ENCODE measurements at places on chromosomes 16 and 17.

DNA sequence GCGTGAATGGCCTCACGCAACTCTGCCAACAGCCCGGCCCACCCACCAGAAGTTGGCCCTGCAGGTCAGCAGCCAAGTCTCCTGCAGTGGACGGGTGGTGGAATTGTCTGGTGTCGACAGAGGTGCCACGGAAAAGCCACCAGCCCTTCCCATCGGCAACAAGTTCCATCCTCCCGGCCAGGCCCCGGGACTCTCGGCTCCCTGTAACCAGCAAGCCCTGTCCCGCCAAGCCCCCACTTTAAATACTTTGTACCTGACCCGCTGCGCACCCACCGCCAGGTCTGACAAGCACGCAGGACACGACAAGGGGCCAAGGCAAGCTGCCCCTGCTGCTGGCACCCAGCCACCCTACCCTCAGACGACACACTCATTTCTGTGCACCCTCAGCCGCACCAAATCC is 100.8 kb downstream of the RBFOX3 start:
- H3K4me1 ChIP-seq: no peaks in the 10 kb centered on the region
- peaks cover 8% of the 10 kb centered on the region for H3K27me3 ChIP-seq
- ATAC-seq: no peak
- no peak overlapping the region for H3K4me3 ChIP-seq
- H3K36me3 ChIP-seq: no peaks in the 10 kb centered on the region

DNA sequence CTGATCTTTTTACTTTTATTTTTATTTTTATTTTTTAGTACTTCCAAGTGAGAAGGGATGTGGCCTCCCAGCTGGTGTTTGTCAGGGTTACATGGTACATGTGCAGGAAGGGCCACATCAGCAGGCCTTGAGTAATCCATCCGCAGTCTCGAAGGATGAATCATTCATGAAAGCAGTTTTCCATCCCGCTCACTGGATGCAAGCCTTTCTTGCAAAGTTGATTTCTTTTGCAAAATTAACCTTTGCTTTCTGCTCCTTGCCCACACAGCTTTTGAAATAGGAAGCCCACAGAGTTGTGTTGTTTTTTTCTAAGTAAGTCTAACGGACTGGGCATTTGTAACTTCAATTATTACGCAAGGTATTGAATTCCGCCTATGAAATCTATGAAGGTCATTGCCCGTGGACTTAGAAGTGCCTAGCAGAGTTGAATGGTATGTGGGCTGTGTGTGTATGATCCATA is 157.4 kb downstream of the PRKCA start:
- peak overlapping the region; percentile 28 for H3K27ac ChIP-seq
- H3K4me1 ChIP-seq: peaks cover 13% of the 10 kb centered on the region
- H3K36me3 ChIP-seq: peaks cover 42% of the 10 kb centered on the region
- peak; percentile 93 for ATAC-seq

GRCh38 chr17:37696366-37696765 is 48.5 kb downstream of the HNF1B start:
- no peaks in the 10 kb centered on the region for H3K36me3 ChIP-seq
- peaks cover 9% of the 10 kb centered on the region for H3K4me1 ChIP-seq

DNA sequence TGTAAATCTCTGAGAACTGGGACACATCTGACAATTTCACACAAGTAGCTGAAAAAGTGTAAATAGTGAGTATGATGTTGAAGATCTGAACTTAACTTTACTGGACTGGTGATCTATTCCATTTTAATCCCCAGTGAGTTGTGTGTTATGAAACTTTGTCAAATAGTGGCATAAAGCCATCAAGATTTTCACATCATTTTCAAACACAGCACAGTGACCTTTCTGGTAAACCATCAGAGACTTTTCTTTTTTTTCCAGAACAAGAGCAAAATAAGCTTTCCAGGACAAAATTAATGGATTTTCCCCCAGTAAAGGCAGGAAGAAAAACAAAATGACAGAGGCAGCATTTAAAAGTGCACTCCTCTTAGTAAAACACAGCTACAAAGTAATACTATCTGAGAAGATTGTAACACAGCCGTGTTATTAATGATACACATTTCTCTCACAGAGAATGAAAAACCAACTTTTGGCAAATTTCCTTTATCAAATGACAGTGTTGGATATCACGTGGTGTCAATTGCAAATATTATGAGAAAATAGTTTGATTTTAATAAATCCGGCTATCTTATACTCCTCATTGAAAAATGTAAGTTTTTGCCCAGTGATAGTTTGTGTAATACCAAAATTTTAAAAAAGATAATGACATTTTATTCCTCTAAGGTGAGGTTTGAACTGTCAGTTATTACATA is 16.8 kb upstream of the COL1A1 start:
- H3K4me1 ChIP-seq: peaks cover 2% of the 10 kb centered on the region
- no peak overlapping the region for H3K27ac ChIP-seq
- peaks cover 12% of the 10 kb centered on the region for H3K27me3 ChIP-seq
- no peaks in the 10 kb centered on the region for H3K36me3 ChIP-seq
- no peak for ATAC-seq

DNA sequence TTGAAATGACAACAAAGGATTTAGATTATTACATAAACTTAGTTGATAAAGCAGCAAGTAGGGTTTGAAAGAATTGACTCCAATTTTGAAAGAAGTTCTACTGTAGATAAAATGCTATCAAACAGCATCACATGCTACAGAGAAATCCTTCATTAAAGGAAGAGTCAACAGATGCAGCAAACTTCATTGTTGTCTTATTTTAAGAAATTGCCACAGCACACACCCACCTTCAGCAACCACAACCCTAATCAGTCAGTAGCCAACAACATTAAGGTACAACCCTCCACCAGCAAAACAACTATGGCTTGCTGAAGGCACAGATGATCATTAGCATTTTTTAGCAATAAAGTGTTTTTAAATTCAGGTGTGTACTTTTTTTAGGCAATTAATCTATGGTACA is 75.1 kb upstream of the NSRP1 start:
- H3K4me3 ChIP-seq: no peak overlapping the region
- H3K36me3 ChIP-seq: no peaks in the 10 kb centered on the region
- no peak for ATAC-seq
- no peaks in the 10 kb centered on the region for H3K4me1 ChIP-seq

GRCh38 chr17:11406716-11407115 is 165.7 kb downstream of the SHISA6 start:
- H3K4me1 ChIP-seq: no peaks in the 10 kb centered on the region
- no peaks in the 10 kb centered on the region for H3K36me3 ChIP-seq
- H3K4me3 ChIP-seq: no peak overlapping the region

Data from activated T-helper 17 cell treated with anti-CD3 and anti-CD28 coated beads, Interleukin-2, amount 50 U/mL, for 72 hours (primary cell).